ENCODE measurements at places on chromosomes 5 and 9. TPM values are rescaled to one million over a fixed set of nuclear protein-coding genes. Genes with fewer than 3 reads are reported as not detected.

INSL4 gene
- not detected for total RNA-seq

SGCD gene
- total RNA-seq = not detected

RALGPS1 gene
- total RNA-seq = 7.2 TPM

PCDHGA6 gene
- total RNA-seq = 0.59 TPM

IGFBPL1 gene
- total RNA-seq = 13.7 TPM

GRCh38 chr9:98359569-98359968, 104.1 kb upstream of the TBC1D2 start:
- DNase-seq = no peak
- no peak overlapping the region for H3K27ac ChIP-seq
- no peaks in the 10 kb centered on the region for H3K36me3 ChIP-seq
- no peaks in the 10 kb centered on the region for H3K4me1 ChIP-seq
- H3K4me3 ChIP-seq = no peak overlapping the region
- H3K27me3 ChIP-seq = peaks cover 2% of the 10 kb centered on the region

- H3K4me1 ChIP-seq = peaks cover 6% of the 10 kb centered on the region
- no peak overlapping the region for H3K4me3 ChIP-seq
- DNase-seq = no peak
- no peak overlapping the region for H3K27ac ChIP-seq
- H3K36me3 ChIP-seq = no peaks in the 10 kb centered on the region
Observed at GRCh38 chr9:72154468-72155285, 5.4 kb downstream of the GDA start.

DNA sequence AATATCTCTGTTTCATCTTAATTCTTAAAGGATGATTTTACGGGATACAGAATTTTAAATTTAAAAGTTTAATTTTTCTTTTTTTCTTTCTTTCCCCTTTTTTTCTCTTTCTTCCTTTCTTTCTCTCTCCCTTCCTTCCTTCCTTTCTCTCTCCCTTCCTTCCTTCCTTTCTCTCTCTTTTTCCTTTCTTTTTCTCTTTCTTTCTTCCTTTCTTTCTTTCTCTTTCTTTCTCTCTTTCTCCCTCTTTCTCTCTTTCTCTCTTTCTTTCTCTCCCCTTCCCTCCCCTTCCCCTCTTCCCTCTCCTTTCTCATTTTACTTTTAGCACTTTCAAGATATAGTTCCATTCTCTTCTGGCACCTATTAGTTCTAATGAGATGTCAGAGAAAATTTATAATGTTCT, 61.4 kb upstream of the ADRB2 start:
- DNase-seq = no peak
- no peaks in the 10 kb centered on the region for H3K27me3 ChIP-seq
- no peak overlapping the region for H3K27ac ChIP-seq
- H3K4me1 ChIP-seq = no peaks in the 10 kb centered on the region
- no peak overlapping the region for H3K4me3 ChIP-seq

- H3K36me3 ChIP-seq = no peaks in the 10 kb centered on the region
- H3K4me1 ChIP-seq = no peaks in the 10 kb centered on the region
Observed at GRCh38 chr9:91178281-91179236, 183.2 kb downstream of the AUH start.

DNA sequence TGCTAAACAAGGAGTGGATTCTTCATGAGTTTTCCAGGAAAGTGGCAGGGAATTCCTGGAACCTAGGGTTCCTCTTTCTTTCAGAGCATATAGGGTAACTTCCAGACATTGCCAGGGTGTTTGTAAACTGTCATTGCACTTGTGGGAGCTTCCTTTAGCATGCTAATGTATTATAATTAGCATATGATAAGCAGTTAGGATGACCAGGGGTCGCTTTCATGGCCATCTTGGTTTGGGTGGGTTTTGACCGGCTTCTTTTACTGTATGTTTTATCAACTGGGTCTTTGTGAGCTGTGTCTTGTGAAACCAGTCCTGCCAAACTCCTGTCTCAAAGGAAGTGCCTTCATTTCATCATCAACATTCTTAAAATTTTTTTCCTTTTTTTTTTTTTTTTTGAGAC, 11.9 kb upstream of the MELK start:
- H3K27ac ChIP-seq = no peak overlapping the region
- H3K4me3 ChIP-seq = no peak overlapping the region
- no peaks in the 10 kb centered on the region for H3K36me3 ChIP-seq
- no peak for DNase-seq

DNA sequence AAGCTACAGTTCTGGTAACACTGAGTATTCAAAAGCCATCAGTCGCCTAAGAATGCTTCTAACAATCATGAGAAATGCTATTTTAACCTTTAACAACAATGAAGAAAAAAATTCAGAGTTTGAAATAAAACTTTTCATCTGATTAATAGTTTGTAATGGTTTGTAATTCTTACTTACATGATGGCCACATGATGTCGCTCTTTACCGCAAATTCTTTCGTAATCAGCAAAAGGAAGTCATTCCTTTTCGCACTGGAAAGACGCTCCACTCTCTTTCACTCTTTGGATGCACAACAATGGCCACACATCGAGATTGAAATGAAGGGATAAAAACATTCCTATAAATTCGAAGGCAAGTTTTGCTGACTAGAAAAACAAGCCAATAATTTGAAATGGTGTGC, at the start of gene PCDHA7:
TSS of gene PCDHA7 (plus strand) at position 277 of the 400 bp plus-strand sequence. CDS start at position 392, 115 bp downstream.
- DNase-seq = no peak
- no peaks in the 10 kb centered on the region for H3K4me1 ChIP-seq
- no peaks in the 10 kb centered on the region for H3K27me3 ChIP-seq
- no peaks in the 10 kb centered on the region for H3K36me3 ChIP-seq

GRCh38 chr5:40838086-40838485, 3.1 kb upstream of the RPL37 start:
- peaks cover 12% of the 10 kb centered on the region for H3K4me1 ChIP-seq
- peaks cover 17% of the 10 kb centered on the region for H3K36me3 ChIP-seq
- H3K27me3 ChIP-seq = 0 out of 2 replicates have a peak, but pooled peaks cover 3% of the 10 kb centered on the region

DNA sequence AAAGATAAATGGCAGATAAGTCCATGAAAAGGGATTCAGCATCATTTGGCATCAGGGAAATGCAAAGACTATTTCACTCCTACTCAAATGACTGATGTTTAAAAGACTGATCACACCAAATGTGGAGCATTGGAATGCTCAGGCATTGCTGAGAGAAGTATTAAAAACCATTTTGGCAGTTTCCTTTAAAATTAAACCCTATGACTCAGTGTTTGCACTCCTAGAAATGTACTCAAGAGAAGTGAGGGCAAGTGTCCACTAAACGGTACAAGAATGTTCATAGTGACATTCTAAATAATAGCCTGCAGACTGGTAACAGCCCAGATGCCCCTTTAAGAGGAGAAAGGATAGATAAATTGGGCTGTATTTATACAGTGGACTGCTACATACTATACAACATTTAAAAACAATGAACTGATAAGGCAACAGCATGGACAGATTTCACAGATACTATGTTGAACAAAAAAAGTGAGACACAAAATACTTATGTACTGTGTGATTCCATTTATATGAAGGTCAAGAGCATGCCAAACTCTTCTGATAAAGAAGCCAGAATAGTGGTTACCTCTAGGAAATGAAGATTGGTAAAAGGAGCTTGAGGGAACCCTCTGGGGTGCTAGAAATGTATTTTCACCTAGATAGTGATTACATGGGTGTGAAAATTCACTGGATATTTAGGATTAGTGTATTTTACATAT, 24.6 kb downstream of the APC start:
- H3K36me3 ChIP-seq = no peaks in the 10 kb centered on the region
- no peak for DNase-seq
- H3K4me3 ChIP-seq = no peak overlapping the region
- H3K27me3 ChIP-seq = no peaks in the 10 kb centered on the region

GRCh38 chr5:156201788-156202403, 125.1 kb upstream of the SGCD start:
- H3K4me3 ChIP-seq = no peak overlapping the region
- H3K27me3 ChIP-seq = no peaks in the 10 kb centered on the region
- H3K4me1 ChIP-seq = no peaks in the 10 kb centered on the region
- no peaks in the 10 kb centered on the region for H3K36me3 ChIP-seq
- no peak for DNase-seq

Measured in Panc1 (cell line).